AML-193 (cell line): ENCODE measurements at places on chromosomes 11 and 22.
A peak's percentile ranks its signal among the peaks of the same experiment; 100 is the strongest.

- no peak for DNase-seq
Measured at GRCh38 chr11:9138612-9139579, 47.5 kb upstream of the SCUBE2 start.

DNA sequence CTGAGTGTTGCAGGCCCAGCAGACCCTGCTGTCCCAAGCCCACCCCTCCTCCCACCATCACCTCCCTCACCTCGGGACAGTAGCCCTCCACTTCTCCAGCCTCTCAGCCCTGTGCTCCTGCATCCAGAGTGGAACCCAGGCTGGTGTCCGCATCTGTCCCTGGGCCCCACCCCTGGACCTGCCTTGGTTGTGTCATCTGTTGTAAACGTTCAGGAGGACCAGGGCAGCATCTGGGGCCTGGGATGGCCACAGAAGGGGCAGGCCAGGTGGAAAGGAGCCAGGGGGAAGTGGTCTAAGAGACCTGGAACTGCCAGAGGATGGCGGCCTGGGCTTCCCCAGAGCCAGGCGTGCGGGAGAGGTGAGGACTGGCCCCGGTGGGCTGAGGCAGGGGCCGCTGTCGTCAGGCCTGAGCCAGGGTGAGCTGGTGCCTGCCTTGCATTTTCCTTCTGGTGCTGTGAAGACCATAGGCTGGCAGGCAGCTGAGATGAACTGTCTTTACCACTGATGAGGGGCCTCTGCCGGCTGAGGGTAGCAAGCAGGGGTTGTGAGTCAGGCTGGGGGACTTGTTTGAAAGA, 26.1 kb upstream of the MGAT3 start:
- DNase-seq: no peak

- DNase-seq: no peak
Measured at GRCh38 chr11:47208628-47209027, 6.1 kb upstream of the DDB2 start.

- no peak for DNase-seq
Measured at GRCh38 chr22:44862981-44863860, 110.8 kb downstream of the ARHGAP8 start.

DNA sequence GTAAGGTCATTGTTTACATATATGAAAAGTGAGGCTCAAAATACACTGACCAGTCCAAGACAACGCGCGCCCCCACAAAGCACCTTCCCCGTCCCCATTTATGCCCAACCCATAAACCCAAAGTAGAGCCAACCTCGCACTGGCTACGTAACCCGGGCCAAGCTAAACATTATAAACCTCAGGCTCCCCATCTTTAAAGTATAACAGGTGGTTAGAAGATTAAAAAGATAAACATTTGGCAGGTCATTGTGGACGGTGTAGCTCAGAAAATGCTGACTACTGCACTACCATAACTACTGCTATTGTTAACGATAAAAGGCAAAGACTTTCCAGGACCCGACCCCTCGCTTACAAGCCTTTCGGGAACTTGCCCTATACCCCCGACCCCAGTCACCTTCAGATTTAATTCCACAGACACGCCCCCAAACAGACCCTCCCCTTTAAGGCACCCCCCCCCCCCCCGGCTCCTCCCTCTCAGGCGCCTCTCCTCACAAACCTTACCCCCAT, 470 bp downstream of the NUMA1 start:
- DNase-seq: no peak

DNA sequence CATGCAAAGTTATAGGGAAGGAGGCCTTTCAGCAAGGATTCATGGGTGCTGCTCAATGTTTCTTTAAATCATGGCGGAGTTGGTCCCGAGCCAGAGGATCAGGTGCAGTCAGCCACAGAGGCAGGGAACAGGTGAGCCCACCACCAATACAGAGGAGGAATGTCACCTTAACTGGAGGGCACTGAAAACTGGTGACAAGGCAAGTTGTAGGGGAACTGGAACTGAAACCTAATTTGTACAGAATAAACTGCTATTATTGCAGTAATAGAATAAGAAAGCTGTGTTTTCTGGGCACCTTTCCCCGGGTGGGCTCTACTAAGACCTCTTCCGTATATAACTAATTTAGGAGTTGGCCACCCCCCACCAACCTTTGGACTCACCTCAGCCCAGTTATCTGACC, 296.0 kb upstream of the NARS2 start:
- no peak for DNase-seq

- DNase-seq: no peak
Measured at GRCh38 chr11:130442737-130443136, 5.7 kb upstream of the ADAMTS15 start.

GRCh38 chr11:93288079-93288478, 42.5 kb upstream of the DEUP1 start:
- DNase-seq: no peak

DNA sequence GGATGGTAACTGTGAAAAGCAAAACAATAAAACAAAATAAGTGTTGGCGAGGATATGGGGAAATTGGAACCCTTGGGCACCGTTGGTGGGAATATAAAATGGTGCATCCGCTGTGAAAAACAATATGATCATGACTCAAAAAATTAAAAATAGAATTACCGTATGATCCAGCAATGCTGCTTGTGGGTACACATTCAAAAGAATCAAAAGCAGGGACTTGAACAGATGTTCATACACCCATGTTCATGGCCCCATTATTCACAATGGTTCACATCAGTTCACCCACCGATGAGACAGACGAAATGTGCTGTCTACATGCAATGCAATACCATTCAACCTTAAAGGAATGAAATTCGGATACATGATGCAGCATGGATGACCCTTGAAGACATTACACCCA, 1.2 kb upstream of the DERL3 start:
- DNase-seq: no peak

DNA sequence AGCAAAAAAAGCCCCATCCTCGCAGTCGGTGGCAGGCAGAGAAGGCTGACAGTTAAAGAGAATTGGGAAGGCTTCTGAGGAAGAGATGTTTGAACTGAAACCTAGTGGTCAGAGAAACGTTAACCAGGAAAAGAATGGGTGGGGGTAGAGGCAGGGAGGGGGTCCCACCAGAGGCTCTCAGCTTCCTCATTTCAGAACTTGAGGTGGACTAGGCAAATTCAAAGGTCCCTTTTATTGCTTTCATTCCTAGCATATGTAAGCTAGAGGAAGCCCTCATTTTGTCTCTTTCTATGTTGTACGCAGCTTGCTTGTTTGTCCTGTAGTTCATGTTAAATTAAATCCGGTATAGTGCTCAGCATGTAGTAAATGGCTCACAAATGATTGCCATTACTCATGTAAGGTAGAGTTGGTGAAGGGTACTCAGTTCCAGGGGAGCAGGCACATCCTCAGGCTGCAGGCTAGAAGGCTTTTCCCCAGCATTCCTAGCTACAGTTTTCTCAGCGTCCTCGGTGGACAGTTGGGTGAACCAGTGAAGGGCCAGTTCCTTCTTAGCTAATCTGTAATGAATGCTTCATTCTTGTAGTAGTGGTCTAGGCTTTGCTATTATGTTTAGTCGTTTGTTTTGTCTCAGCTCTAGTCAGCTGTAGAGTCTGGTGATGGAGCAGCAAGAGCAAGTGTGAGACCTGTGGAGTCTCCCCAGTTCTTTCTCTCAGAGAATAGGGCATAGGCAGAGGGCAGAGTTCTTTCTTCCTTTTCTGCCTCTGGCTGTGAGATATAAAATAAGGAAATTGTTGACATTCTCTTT, 58.6 kb downstream of the UVRAG start:
- DNase-seq: peak; percentile 35

DNA sequence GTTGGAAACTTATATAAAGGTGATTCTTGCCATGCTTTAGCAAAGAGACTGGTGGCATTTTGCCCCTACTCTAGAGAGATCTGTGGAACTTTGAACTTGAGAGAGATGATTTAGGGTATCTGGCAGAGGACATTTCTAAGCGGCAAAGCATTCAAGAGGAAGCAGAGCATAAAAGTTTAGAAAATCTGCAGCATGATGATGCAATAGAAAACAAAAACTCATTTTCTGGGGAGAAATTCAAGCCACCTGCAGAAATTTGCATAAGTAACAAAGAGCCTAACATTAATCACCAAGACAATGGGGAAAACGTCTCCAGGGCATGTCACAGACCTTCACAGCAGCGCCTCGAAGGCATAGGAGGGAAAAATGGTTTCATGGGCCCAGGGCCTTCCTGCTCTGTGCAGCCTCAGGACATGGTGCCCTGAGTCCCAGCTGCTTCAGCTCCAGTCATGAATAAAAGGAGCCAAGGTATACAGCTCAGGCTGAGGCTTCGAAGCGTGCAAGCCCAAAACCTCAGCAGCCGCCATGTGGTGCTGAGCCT, 83.4 kb downstream of the MRTFA start:
- no peak for DNase-seq

GRCh38 chr11:92332986-92333385, 108.4 kb downstream of the FAT3 start:
- DNase-seq: no peak

DNA sequence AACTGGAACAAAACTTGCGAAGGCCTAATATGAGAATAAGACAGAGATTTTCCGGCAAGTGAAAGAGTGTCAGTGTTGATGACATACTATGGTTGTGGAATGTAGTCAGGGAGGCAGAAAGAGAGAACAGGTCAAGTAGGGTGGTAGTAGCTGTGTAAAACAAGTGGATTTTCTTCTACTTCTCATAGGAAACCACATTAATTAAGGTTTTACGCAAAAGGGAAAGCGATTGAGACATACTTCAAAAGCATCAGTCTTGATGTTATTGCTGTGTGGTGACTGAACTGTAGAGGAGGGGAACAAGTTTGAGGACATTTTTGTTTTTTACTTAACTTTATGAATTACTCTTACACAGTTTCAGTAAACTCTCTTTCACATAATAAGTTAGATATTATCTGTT, 186.0 kb upstream of the CNTN5 start:
- peak; percentile 70 for DNase-seq

GRCh38 chr11:62443390-62444235, 24.8 kb downstream of the SCGB1A1 start:
- DNase-seq: no peak

DNA sequence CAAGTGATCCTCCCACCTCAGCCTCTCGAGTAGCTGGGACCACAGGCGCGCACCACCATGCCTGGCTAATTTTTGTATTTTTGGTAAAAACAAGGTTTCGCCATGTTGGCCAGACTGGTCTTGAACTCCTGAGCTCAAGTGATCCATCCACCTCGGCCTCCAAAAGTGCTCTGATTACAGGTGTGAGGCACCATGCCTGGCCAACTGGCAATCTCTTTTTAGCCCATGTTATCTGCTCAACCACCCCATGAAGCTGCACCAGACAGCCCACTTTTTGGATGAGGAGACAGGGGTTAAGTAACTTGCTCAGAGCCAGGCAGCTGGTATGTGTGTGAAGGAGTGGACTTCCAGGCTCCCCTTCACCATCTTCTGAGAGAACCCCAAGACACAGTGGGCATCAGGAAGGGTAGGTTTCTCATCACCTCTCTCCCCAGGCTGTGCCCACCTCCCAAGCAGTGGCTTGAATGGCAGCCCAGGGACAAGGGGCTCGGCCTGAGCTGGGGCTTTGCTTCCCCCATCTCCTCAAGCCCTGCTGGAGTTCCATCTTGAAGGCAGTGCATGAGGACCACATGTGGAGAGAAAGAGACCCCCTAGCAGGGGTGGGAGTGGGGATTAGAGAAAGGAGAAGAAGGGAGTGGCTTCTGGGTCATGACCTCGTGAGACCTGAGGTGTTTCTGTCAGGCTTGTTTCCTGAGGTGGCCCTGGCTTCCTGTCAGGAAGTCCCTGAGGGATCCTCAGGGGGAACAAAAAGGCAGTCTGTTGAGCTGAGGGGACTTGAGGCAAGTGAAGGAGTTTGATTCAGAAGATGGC, 87.5 kb upstream of the PARVA start:
- no peak for DNase-seq

GRCh38 chr22:50307890-50308596, 597 bp upstream of the PLXNB2 start:
- DNase-seq: no peak

DNA sequence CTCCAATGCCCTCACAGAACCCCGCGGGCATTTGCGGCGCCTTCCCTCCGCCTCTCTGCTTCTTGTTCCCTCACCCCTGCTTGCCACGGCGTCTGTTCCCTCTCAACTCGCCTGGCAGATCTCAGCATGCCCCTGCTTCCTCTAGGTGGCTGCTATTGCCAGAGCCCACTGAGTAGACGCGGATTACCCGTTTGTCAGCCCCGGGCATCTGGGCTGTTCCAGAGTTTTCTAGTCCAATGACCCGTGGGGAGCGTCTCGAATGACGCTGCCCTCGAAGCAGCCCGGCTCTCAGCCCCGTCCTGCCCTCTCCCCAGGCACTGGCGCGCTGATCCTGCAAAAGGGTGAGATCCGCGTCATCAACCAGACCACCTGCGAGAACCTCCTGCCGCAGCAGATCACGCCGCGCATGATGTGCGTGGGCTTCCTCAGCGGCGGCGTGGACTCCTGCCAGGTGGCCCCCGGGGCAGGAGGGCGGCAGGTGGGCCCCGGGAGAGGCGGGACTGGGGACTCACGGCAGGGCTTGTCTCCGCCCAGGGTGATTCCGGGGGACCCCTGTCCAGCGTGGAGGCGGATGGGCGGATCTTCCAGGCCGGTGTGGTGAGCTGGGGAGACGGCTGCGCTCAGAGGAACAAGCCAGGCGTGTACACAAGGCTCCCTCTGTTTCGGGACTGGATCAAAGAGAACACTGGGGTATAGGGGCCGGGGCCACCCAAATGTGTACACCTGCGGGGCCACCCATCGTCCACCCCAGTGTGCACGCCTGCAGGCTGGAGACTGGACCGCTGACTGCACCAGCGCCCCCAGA, 49.7 kb downstream of the ST14 start:
- DNase-seq: no peak

DNA sequence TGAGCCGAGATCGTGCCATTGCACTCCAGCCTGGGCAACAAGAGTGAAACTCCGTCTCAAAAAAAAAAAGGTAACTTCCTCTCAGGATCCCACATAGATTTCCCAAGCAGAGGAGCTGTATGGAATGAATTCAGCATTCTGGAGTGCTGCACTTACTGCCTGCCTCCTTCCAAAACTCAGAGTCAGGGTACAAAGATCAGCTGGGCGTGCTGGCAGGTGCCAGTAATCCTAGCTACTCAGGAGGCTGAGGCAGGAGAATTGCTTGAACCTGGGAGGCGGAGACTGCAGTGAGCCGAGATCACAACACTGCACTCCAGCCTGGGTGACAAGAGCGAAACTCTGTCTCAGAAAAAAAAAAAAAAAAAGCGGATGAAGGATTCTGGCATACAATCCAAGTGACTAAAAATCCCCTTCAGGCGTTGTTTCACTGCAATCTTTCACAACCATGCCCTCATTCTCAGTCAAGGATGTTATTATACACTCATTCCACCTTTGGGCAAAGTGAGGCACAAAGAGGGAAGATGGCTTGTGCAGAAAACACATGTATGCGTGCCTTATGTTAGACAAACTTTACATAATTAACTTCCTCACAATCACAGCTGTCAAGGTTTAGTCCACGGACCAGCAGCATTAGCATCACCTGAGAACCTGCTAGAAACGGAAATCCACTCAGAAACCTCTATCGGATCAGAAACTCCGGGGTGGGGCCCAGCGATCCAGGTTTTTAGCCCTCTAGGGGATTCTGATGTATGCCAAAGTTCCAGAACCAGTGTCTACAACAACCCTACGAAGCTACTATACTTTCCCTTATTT, 1.1 kb upstream of the NOL12 start:
- DNase-seq: no peak
